ENCODE measurements at places on chromosomes 4 and X. TPM values are rescaled to one million over a fixed set of nuclear protein-coding genes. Genes with fewer than 3 reads are reported as not detected.
A peak's percentile ranks its signal among the peaks of the same experiment; 100 is the strongest.

The UGT2B10 gene
- not detected for total RNA-seq

DNA sequence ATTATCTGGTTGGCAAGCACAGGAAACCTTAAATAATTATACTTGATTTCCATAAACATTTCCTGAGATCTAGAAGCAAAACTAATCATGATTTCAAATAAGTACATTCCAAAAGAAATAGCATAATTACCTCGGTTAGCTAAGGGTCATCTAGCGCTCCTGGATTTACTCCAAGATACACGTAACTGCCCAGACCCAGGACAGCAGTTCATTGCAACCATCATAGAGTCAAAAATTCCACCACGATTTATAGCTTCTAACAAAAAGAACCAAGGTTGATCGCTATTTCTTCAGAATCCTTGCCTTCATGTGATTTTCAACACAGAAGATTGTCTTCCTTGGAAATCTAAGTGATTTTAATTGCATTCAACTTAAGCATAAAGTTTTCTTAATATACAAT is 1235.5 kb upstream of the TENM3 start:
- no peak overlapping the region for H3K4me3 ChIP-seq
- H3K4me1 ChIP-seq = no peaks in the 10 kb centered on the region
- no peaks in the 10 kb centered on the region for H3K27me3 ChIP-seq
- no peaks in the 10 kb centered on the region for H3K36me3 ChIP-seq
- no peak overlapping the region for H3K27ac ChIP-seq

DNA sequence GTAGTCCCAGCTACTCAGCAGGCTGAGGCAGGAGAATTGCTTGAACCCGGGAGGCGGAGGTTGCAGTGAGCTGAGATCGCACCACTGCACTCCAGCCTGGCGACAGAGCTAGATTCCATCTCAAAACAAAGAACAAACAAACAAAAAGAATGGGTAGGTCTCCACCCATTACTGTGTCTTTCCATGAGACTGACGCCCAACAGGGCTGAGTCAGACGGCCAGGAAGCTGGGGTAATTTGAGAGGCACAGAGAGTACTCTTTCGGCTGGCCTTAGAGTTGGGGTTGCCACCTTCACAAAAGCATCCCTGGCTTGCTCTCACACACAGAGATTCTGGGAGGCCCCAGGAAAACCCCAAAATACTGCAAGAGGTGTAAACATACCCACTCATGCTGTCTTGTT is 72.0 kb upstream of the DHRSX start:
- no peaks in the 10 kb centered on the region for H3K36me3 ChIP-seq
- no peak overlapping the region for H3K4me3 ChIP-seq
- peaks cover under 1% of the 10 kb centered on the region for H3K4me1 ChIP-seq
- peaks cover 5% of the 10 kb centered on the region for H3K27me3 ChIP-seq

DNA sequence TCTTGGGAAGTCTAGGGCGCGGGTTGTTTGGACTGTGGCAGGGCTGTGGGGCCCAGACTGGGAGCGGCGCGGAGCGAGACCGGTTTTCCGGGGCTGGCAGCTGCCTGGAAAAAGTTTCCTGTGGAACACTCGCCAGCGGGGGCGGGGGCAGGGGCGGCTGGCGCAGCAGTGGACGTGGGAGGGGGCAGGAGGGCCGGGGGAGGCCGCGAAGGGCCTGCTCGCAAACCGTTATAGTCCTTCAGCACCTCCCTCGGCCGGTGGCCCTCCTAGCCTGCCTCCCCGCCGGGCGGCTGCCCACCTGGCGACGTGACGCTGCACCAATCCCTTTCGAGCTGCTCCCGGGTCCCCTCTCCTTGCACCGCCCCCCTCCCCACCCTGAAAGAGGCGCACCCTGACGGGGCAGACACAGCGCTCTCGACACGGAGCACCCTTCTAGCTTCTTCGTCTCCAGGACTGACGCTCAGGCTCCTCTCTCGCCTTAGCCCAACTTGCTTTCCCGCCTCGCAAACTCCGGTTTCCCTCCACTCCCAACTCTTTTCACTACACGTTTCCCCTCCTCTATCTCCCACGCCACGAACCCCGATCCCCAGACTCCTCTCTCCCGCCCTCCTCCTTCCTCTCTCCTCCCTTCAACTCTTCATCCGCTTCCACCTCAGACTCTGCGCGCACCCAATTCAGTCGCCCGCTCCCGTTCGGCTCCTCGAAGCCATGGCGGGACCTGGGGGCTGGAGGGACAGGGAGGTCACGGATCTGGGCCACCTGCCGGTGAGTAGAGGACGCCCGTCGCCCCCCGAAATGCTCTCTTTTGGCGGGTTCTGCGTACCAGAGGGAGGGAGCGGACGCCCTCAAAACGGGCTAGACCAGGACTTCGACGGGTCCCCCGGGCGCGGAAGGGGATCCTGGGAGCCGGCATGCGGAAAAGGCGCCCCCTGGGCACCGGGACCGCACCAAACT is at the start of gene NRK:
TSS of gene NRK (plus strand) at position 402 of the 954 bp plus-strand sequence. CDS start at position 709, 307 bp downstream.
- H3K27me3 ChIP-seq = peaks cover 43% of the 10 kb centered on the region
- H3K27ac ChIP-seq = peak within 1 kb of the TSS; percentile 16
- no peak for DNase-seq
- no peaks in the 10 kb centered on the region for H3K4me1 ChIP-seq
- no peaks in the 10 kb centered on the region for H3K36me3 ChIP-seq

DNA sequence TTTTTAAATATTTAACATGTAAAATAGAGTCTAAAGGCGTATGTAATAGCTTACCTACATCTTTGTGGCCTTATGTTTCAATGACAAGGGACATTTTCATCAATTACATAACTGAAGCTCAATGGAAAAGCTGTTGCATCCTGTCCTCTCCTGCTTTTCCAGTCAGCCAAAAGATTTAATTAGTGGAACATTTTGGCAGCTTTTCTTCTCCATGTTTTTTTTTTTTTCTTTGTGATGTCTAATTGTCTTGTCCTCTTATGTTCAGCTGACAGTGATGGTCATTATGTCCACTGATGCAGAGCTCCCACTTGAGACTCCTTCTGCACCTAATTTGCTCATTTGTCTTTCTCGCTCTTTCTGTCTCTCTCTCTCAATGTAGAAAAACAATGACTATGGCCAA is 422.2 kb downstream of the GABRG1 start:
- no peaks in the 10 kb centered on the region for H3K4me1 ChIP-seq
- DNase-seq = no peak
- H3K4me3 ChIP-seq = no peak overlapping the region

The CLNK gene
- 0.32 TPM for total RNA-seq

The CDX4 gene
- not detected for total RNA-seq

- no peak for DNase-seq
- H3K36me3 ChIP-seq = peaks cover 47% of the 10 kb centered on the region
- no peak overlapping the region for H3K27ac ChIP-seq
- no peak overlapping the region for H3K4me3 ChIP-seq
Measured at GRCh38 chr4:87053176-87053658, 118.4 kb downstream of the AFF1 start.

The CXCL3 gene
- total RNA-seq = not detected
